ENCODE measurements at places on chromosomes 4 and X.

GRCh38 chrX:8688776-8689175 lies 43.2 kb downstream of the ANOS1 start:
- no peak for DNase-seq

DNA sequence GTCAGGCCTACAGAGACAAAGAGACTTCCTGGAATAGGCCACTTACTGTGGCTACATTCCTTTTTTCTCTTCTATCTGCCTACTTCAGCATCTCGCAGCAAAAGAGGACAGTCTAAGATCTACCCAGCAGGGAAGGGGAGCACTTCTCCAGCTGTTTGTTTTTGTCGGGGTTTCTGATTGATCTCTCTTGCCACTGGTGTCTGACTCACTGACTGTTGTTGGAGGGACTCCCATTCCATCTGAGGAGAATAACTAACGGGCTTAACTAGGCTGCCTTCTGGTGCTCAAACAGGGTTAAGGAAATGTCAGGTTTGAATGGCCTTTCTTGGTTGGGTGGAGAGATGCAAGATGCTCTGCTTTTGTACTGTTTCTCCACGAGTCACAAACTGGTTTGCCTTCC lies 100.2 kb upstream of the TMEM164 start:
- no peak for DNase-seq

- no peak for DNase-seq
Measured at GRCh38 chrX:48956728-48957414, 536 bp downstream of the OTUD5 start.

DNA sequence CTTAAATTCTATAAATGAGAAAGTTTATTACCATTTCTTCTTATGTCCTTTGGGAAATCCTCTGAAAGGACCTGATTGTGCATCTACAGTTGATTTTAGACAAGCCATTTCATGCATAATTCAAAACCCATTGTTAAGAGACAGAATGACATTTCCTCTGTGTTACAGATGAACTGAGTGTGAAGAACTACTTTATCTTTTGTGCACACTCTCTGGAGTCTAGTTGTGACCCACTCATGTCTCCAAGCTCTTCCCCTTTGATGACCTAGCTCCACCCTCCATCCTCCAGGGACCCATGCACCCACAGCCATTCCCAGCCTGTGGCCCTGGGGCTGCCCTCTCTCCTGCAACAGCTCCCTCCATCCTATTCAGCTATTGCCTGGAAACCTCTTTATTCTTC lies 57.5 kb upstream of the BMPR1B start:
- no peak for DNase-seq

DNA sequence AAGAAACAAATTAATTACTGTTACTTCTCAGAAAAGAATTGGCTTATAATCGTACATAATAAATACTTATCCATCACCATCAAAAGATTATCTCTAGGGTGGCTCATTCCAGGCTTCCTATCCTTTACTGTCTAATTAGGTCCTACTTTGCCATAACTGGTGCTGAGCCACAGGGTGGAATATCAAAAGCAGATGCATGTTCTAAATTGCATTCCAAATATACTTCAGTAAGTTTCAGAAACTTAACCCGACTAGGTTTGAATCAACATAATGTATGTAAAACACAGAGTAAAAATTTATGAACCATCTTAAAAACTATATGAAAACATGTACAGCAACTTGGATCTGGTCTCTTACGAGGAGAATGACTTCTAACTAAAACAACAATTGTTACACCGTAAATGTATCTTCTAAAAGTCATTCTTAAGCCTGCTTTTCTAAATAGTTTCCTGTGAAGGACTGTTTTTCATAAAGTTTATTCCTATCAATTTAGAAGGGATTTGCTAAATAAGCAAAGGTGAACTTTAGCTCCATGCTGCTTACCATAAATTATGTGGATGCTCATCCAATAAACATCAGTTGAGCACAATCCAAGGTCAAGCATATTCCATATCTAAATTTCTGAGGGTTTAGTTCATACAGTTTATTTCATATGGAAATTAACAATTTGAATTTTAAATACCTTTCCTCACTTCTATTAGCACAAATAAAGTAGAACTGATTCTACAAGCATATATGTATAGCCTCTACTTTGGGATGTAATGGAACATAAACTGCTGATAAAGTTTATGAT lies 13.4 kb downstream of the ZAR1 start:
- DNase-seq = no peak

DNA sequence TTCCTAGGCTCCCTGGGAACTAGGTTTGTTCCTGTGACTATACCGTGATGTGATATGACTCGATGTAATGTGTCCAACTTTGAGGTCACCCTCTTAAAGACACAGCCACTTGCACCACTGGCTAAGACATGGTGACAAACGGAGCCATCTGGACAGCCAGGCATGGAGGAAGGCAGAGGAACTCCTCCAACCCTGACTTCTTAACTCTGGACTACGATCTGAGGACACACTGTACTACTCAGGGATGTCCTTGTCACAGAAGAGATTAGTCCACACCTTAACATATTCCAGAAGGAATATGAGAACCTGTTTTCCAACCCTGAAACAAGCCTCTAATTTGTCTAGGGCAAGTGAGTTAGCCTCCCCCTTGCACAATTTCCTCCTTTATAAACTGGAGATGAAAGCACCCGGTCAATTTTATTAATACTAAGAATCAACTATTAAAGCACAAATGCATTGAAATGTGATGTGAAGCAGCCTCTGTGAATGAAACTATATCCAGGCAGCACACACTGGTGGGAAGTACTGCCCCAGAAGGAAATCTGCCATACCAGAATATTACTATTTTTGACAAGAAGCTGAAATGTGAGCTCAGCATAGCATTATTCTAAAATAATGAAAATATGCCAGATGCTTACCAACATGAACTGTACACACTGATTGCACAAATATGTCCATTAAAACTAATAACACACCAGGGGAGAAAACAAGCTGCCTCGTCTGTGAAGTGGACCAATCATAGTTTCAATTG lies 47.3 kb downstream of the TSPAN5 start:
- DNase-seq = no peak

DNA sequence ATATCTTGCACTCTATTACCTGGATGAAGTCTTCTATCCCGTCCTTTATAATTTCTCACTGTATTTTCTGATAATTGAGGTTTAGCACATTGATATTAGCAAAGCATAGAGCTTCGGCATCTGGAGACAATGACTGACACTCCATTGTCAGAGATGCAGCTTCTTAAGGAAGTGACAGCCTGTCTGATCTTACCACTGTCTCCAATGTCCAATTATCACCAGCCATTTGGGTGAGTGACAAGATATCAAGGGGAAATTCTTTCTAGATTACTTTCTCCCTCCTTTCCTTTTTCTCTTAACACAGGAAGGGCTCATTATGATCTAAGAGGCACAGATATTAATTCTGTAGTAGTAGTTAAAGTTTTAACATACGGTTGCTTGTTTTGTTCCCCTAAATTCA lies 86.4 kb downstream of the LDB2 start:
- no peak for DNase-seq

GRCh38 chr4:125626946-125627345 lies 312.2 kb downstream of the FAT4 start:
- no peak for DNase-seq

GRCh38 chr4:139665690-139666529 lies at the start of gene MGST2:
Gene MGST2 (plus strand): TSS chr4:139665819. CDS start chr4:139666020, 201 bp downstream.
- no peak for DNase-seq

DNA sequence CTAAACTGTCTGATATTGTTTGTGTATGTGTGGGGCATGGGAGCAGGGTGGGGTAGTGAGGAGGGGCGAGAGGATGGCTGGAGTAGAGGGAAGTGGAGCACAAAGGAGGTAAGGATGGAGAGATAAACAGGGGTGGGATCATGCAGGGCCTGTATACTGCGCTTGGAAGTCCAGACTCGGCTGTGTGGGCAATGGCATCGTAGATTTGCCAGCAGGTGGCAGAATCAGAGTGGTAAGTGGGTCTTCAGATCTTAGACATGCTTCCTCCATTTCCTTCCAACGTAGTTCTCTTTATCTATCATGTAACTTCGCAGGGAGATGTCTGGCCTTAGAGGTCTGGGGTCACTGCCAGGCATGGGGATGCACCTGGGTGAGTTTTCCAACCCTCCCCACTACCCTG lies 155.5 kb downstream of the PDGFRA start:
- no peak for DNase-seq

DNA sequence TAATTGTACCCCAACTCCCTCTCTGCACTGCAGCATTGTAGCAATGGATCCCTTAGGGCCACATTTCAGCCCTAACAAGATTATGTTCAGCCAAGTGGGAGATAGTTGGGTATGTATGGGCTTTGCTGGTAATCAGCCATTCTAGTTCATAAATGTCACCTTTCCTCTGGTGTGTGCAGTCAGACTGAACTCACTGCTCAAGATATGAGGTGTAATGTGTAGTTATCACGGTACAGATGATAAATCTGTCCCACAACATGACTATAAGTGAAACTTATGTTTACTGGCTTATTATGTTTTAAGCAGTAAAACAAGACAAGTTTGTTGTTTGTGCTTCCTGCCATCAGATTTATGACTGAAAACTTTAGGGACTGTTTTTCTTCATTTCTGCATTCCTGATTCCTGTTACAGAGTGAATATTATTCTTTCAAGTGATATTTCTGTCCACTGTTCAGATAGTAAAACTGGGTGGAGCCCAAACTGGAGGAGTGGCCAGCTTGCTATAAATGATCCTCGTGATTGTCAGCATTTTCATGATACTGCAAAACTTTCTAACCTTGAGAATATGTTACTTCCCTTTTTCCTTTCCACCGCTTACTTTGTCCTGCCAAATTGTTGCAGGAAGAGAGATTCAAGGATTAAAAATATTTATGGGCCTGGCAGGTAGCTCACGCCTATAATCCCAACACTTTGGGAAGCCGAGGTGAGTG lies 44.9 kb downstream of the ANAPC4 start:
- DNase-seq = no peak

- no peak for DNase-seq
Measured at GRCh38 chrX:15158736-15159406, 111.0 kb downstream of the ASB9 start.

- DNase-seq = no peak
Measured at GRCh38 chr4:157372567-157372966, 152.0 kb downstream of the GRIA2 start.

DNA sequence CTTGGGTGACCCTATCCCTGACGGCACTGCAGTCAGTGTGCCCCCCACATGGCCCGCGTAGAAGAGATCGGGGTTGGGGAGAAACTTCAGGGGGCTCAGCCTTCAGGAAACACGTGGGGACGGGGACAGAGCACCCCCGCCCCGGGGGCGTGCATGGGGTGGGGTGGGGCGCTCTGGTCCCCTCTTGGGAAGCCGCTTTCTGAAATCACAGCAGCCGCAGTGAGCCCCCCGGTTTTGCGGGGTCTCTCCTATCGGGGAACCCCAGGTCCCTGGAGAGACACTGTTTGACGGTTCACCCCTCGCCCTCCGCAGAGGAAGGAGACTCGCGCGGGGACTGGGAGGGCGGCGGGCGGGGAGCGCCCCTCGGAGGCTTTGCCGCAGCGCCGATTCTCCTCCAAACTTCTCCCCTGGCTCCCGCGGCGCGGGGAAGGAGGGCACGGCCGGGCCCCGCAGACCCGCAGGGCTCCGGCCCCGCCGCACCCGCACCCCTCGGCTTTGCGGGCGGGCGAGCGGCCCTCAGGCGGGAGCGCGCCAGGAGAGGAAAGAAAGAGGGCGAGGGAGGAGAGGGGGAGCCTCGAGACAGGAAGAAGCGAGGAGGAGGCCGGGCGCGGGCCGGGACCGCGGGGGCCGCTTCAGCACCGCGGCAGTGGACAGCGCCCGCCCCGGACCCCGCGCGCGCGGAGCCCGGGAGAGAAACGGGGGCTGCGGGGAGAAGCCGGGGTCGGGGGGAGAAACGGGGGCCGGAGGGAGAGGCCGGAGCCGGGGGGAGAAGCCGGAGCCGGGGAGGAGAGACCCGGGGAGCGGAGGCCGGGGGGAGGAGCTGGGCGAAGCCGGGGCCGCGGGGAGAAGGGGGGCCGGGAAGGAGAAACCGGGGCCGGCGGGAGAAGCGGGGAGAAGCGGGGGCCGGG lies 612 bp downstream of the CPLX1 start:
- DNase-seq = no peak

DNA sequence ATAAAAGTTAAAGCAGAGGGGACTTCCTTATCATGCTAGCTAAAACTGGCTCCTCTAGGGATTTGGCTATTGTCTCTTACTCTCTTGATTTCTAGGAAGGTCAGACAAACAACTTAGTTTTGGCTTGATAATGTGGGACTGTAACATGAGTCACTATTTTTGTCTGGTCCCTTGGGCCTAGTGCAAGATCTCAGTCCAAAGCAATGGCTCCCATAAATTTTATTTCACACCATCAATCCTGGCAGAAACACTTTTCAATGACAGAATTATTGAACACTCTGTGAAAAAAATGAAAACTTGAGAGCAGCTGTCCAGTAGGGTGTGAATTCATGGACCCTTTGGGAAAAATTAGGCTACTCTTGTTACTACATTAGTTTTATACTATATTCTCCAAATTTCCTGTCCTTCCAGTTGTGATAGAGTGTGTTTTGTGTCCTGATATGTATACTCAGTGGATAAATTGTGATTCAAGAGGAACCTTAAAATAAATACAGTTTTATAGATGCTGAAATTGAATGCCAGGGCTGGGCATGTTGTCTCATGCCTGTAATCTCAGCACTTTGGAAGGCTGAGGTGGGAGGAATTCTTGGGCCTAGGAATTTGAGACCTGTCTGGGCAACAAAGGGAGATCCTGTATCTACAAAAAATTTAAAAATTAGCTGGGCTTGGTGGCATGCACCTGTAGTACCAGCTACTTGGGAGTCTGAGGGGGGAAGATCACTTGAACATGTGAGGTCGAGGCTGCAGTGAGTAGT lies 10.8 kb upstream of the SNCA start:
- no peak for DNase-seq

GRCh38 chr4:148632476-148632875 lies 190.3 kb upstream of the NR3C2 start:
- DNase-seq = no peak

- DNase-seq = no peak
Measured at GRCh38 chrX:12319003-12319519, 180.8 kb downstream of the FRMPD4 start.

GRCh38 chrX:49230500-49231232 lies 2.5 kb downstream of the CACNA1F start:
- no peak for DNase-seq

DNA sequence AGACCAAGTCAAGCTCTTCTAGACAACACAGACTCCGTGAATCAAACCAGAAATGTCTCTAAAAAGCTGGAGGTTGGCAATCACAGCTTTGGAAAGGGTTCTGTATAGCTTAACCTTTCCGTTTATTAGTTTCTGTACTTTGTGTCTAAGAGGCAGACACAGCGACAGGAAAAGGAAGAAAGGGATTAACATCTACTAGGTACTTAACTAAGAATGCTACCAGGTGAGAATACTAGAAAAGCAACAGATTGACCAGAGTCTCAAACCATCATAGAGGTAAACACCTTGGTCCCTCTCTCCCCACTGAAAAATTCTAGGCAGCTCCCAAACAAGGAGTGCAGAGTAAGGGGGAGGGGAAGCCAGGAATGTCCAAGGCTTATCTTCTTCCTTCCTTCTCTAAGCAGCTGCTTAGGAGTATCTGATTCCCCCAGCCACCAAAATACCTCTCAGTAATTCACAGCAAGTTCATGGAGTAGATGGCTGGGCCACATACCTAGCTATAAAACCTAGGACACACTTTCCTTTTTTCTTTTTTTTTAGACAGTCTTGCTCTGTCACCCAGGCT lies 80.8 kb downstream of the APBB2 start:
- DNase-seq = no peak

- no peak for DNase-seq
Measured at GRCh38 chr4:968221-968620, 5.1 kb downstream of the DGKQ start.

GRCh38 chr4:155950461-155950860 lies 3.2 kb downstream of the CTSO start:
- no peak for DNase-seq
